ENCODE measurements at places on chromosomes 4 and X.

DNA sequence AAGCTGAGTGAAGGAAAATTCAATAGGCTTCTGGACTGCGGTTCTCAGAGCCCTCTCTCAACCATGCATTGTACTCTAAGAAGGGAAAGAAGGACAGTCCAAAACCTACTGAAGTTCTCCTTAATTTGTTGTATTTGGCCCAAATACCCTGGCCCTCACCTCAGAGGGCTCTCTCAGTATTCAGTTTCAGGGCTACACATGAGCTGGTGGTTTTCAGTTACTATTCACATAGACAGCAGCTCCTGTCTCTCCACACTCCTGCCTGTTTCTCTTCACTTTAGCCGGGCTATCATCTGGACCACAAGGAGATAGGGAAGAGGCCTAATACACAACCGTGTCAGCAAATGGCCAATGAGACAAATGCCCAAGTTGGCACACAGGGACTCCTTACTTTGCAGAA lies 66.0 kb downstream of the ATG4A start:
- DNase-seq: no peak

DNA sequence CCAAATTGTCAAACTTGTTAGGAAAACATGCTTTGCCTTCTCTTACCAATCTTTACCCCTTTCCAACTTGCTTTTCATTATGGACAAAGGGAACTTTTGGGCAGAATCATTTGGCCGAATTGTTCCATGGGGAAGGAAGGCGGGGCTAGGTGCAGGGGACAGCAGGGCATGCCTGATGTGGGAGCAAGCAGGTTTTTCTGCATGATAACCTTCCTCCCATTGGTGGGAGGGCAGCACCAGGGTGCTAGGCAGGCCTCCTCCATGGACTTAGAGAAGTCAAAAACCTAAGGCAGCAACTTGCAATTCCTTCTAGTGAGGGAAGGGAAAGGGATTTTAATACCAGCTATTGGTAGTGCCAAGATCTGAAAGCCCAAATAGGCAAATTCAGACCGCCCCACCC lies 260.5 kb downstream of the MAPK10 start:
- DNase-seq: no peak

GRCh38 chrX:137363559-137363958 lies 202.4 kb upstream of the ZIC3 start:
- no peak for DNase-seq

DNA sequence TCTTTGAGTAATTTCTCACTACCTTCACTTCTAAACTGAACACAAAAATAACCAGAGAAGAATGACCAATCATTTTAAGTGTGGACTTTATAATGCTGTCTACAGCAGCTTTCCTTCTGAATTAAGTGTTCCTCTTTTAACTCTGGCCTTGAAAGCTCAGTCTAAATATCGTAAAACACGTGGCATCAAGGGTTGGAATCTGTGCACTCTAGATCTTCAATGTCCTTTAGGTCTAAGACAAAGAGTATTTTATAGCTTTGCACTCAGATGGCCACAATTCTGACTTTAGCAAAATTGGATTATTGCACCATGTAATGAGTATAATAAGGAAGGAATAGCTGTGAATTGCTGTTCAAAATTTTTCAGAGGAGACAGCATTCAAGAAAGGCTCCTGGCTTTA lies 197.1 kb upstream of the UGT8 start:
- no peak for DNase-seq

DNA sequence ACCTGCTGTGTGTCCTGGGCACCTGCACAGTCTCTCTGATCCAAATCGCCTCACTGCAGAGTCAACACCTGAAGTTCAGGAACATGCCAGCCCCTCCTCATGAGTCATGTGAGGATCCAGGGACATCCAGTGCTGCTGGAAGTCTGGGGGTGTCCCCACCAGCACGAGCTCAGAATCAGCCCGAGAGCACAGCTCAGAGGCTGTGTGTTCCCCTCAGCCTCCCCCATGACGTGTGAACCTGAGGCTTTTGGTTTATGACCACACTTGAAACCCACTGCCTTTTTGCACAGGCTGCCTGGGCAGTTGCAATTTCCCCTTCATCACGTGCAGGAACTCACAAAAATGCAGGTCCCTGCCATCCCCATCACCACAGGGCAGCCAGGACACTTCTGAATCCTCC lies 47.1 kb downstream of the PPP2R2C start:
- DNase-seq: no peak

GRCh38 chrX:109301177-109301576 lies 180.7 kb downstream of the GUCY2F start:
- DNase-seq: no peak

- no peak for DNase-seq
Observed at GRCh38 chr4:21198683-21199082, 498.4 kb downstream of the PACRGL start.

- no peak for DNase-seq
Observed at GRCh38 chr4:6343939-6344408, 74.3 kb downstream of the WFS1 start.

- no peak for DNase-seq
Observed at GRCh38 chrX:134482371-134482770, 22.4 kb downstream of the HPRT1 start.
